ENCODE measurements at places on chromosomes 3 and 15. TPM values are rescaled to one million over a fixed set of nuclear protein-coding genes. Genes with fewer than 3 reads are reported as not detected.

RBP2 gene
- not detected for total RNA-seq

CHRD gene
- total RNA-seq = 0.48 TPM

KIF23 gene
- total RNA-seq = 75.3 TPM

TEX264 gene
- 69.0 TPM for total RNA-seq

DISP2 gene
- 1.9 TPM for total RNA-seq

ACY1 gene
- total RNA-seq = 26.8 TPM

CRYBG3 gene
- 5.7 TPM for total RNA-seq

CFAP161 gene
- not detected for total RNA-seq

ARL6 gene
- total RNA-seq = 5.4 TPM

PRR23B gene
- total RNA-seq = not detected

ROPN1 gene
- not detected for total RNA-seq

GOLGA8J gene
- 0.06 TPM for total RNA-seq

CFAP100 gene
- not detected for total RNA-seq

ZNF385D gene
- total RNA-seq = 0.05 TPM

Measured in A549 treated with CORT108297 at 1 μM for 4 hours (cell line).